ENCODE measurements at places on chromosomes 16 and 17.

- no peak for DNase-seq
Measured at GRCh38 chr17:80847496-80848230, 144.0 kb upstream of the CHMP6 start.

GRCh38 chr16:28140788-28141618 is 70.8 kb downstream of the XPO6 start:
- peak; percentile 47 for DNase-seq

GRCh38 chr16:65704866-65705265 is 583.0 kb upstream of the CDH11 start:
- no peak for DNase-seq

DNA sequence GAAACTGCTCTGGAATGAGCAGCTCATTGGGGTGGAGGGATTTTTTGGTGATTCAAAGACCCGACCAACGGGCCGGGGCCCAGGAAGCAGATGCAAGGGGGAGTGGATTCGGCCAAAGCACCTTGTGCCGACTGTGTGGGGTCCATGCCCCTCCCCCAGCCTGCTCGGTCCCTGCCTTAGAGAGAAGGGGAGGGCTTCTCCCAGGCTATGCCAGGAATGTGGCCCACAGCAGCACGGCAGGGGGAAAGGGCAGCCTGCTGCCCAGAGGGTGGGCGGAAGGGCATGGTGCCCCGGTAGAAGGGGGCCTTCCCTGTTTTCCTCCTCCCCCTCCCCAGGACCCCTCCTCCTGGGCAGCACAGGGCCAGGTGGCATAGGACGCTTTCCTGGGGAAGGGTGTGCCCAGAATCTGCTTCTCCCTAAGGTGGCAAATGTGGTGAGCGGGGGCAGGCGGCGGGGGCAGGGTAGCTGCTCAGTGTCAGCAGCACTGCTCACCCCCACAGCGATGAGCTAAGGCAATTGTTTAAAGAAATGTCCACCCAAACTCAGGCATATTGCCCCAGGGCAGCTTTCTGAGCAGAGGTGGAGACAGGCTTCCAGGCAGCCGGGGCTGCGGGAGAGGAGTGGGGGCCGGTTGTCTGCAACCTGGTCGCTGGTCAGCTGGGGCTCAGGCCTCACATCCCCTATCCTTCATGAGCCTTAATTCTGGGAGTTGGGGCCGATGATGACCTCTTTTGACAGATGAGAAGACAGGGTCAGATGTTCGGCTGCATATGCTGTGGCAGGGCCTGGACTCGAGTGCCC is 33.9 kb upstream of the MLKL start:
- no peak for DNase-seq

- no peak for DNase-seq
Measured at GRCh38 chr16:31010585-31011325, at the start of gene STX1B. TSS of gene STX1B (minus strand) at chr16:31010638. CDS start at chr16:31010396, 242 bp downstream.

GRCh38 chr17:7835814-7836595 is 2.0 kb downstream of the KDM6B start:
- DNase-seq: peak; percentile 78

DNA sequence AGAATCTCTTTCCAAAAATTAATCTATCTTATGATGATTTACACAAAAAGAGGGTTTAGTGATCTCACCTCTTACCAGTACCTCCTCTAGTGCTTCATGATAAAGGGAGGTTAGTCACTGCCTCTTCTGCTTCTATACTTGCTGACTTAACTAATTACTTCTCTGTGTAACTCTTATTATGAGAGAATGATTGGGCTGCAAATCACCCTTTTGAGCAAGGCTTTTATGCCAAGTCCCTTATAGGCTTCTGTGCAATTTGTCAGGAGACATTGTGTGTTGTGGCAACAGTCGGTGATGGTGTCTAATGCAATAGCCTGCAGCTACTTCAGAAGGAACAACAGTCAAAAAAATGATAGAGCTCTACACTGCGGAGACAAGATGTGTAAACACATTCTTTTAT is 1568.1 kb upstream of the GOT2 start:
- no peak for DNase-seq

DNA sequence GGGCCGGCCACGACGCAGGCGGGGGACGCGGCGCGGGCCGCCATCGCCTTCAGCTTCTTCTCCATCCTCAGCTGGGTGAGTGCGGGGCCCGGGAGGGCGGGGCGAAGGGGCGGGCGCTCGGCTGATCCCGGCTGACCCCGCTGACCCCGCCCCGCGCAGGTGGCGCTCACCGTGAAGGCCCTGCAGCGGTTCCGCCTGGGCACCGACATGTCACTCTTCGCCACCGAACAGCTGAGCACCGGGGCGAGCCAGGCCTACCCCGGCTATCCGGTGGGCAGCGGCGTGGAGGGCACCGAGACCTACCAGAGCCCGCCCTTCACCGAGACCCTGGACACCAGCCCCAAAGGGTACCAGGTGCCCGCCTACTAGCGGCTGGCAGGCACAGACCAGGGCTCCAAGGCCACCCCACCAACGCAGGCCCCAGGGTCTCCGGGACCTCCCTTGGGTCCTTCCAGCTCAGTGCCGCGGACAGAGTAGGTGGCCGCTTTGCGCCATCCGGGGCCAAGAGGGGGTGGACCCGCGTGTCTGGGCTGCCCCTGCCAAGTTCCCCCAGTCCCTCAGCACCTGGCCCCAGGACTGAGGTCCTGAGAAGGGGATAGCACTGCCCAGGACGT is 3.0 kb downstream of the SYNGR3 start:
- no peak for DNase-seq

GRCh38 chr17:13840254-13840653 is 229.1 kb upstream of the COX10 start:
- no peak for DNase-seq

DNA sequence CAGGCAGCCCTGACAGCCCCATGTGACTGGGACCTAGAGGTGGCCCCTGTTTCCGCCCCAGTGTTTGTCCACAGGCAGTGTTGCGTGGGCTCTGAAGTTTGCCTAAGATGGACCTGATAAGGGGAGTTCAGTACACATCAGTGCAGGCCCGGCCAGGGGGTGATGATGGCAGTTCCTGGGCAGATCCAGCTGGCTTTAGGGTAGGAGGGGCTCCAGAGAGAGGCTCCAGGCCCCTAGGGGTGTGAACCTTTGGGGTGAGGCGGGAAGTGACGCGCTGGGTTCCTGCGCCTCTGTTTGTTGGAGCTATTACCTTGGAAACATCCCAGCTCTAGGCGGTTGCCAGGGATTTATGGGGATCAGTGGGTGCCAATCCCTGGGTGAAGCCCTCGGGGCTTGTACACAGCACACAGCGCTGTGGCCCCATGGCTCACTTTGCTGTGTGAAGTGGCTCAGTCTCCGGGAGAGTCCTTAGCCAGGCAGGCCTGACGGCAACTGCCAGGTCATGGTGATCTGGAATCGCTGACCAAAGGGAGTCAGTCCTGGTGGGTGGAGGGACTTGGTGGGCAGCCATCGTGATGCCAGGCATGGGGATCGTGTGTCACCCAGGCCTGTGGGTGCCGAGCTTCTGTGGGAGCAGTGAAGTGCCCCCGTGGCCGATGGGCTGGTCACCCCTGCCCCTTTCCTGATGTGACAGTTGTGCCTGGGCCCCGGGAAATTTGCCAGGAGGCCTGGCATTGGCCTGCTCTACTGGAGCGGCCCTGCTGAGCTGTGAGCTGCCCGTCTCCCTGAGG is 146.1 kb downstream of the SEC14L1 start:
- DNase-seq: peak; percentile 80

GRCh38 chr17:13200671-13201070 is 182.8 kb upstream of the ELAC2 start:
- DNase-seq: no peak

- DNase-seq: no peak
Measured at GRCh38 chr17:4318596-4318995, 47.9 kb downstream of the UBE2G1 start.

Data from fibroblast of pulmonary artery (primary cell).